ENCODE measurements at places on chromosomes 4 and X.
A peak's percentile ranks its signal among the peaks of the same experiment; 100 is the strongest.

GRCh38 chr4:138562544-138562991, 320.4 kb upstream of the SLC7A11 start:
- DNase-seq: no peak

- DNase-seq: no peak
Observed at GRCh38 chrX:148672517-148672916, 172.1 kb downstream of the AFF2 start.

GRCh38 chr4:234178-234577, 71.1 kb downstream of the ZNF732 start:
- DNase-seq: no peak

DNA sequence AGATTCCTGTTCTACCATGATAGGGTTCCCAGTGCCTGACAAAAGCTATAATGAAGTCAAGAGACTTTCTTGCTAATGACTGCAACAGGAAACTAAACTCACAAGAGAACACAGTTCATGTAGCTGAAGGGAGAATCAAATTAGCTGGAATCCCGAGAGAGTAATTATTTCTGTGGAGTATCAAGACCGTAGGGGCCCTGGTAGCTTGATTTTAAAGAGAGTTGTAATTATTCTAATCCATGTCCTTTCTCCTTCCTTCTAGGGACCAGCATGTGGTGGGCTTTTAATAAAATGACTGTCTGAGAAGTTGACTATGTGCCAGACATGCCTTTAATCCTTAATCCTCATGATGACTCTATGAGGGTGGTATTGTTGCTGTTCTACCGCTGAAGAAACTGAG, 1.7 kb upstream of the TRPC5OS start:
- no peak for DNase-seq

DNA sequence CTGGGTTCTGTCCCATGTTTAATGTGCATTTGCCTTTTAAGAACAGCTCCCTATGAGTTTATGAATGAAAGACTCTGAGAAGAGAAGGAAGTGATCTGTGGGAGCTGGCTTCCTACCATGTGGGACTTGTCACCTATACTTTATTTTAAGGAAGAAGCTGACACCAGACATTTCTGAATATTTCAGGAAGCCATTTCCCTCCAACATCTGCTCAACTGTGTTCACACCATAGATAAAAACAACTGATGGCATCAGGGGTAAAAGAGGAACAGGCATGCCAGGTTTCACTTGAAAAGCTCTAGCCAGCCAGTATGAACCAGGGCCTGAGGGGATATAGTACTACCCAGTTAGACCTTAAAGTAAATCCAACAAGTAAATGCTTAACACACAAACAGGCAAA, 116.0 kb downstream of the COL4A6 start:
- DNase-seq: no peak

- DNase-seq: no peak
Observed at GRCh38 chr4:76546759-76547742, 112.0 kb downstream of the SHROOM3 start.

DNA sequence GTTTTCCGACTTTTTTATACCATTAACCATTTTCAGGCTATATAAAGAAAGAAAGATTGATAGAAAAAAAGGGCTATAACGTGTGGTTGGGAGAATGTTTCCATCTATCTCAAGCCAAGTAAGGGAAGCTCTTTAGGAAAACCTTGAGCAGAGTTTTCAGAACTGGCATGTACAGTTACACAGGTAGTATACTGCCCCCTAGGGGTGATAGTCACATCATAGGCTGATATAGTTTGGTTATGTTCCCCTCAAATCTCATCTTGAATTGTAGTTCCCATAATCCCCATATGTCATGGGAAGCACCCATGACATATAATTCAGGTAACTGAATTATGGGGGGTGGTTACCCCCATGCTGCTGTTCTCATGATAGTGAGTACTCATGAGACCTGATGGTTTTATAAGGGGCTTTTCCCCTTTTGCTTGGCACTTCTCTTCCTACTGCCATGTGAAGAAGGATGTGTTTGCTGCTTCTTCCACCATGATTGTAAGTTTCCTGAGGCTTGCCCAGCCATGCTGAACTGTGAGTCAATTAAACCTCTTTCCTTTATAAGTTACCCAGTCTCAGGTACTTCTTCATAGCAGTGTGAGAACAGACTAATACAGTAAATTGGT, 186.8 kb downstream of the TMA16 start:
- DNase-seq: peak; percentile 37

GRCh38 chr4:114109776-114110175, 130.3 kb upstream of the ARSJ start:
- DNase-seq: no peak

GRCh38 chrX:11663875-11664210, 1.9 kb downstream of the ARHGAP6 start:
- no peak for DNase-seq

DNA sequence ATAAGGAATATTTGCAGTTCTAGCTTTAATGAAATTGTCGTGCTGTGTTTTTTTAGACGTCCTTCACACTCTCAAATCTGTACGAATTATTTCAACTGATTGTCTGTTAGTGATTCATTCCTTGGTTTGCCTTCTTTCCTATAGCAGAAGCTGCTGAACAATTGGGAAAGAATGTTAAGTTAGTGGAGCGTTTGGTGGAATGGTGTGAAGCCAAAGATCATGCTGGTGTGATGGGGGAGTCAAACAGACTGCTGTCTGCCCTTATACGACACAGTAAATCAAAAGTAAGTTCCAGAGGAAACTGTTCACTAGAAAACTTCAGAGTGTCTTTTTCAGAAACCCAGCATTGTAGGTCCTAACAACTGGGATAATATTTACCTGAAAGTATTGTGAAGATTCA, 159.9 kb downstream of the RAP1GDS1 start:
- no peak for DNase-seq

GRCh38 chr4:19293781-19294180, 957.9 kb upstream of the SLIT2 start:
- no peak for DNase-seq

DNA sequence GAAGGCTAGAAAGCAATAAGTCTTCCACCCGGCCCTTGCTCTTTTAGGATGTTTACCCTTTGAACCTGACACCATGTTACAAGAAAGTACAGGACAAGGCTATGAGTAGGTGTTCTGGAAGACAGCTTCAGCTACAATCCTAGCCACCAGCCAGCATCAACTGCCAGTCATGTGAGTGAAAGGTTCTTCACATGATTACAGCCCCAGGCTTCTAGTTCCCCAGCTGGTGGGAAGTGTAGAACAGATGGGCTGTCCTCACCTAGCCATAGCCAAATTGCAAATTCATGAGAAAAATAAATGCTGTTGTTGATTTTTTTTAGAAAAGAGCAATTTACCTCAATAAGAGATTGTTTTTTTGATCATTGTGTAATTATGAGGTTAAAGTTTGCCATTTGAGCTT, 60.8 kb downstream of the GRXCR1 start:
- DNase-seq: no peak

DNA sequence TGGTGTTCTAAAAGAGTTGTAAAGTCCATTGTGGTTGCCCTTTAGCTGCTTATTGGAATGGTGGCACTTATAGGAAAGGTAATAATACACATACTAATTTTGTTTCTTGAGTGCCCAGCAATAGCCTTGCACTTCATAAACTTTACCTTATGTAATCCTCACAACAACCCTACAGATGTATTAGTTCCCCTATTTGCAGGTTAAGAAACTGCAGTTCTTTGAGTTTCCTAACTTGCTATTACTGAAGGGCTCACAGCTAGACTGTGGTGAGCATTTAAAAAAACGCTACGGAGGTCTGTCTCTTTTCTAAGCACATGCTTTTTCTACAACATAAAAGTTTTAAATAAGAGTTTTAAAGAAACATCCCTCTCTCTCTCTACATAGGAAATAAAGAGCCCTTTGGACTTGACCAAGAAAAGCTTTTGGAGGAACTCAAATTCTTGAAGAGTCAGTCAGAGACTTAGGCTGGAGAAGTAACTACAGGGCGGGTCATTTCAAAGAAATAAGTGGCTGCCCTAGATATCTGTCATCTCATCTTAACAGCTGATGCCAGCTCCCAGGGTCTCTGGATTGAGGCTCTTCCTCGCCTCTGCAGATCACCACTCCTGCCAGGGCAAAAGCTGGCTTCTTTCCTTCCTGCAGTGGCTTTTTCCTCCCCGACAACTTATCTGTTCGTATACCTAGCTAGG, 42.0 kb upstream of the FBXW7 start:
- DNase-seq: no peak

- DNase-seq: no peak
Observed at GRCh38 chr4:64893205-64893604, 484.0 kb upstream of the TECRL start.

GRCh38 chrX:40694802-40695201, 40.5 kb downstream of the MED14 start:
- no peak for DNase-seq

GRCh38 chr4:145722561-145722960, 42.6 kb downstream of the C4orf51 start:
- DNase-seq: no peak

- DNase-seq: peak; percentile 34
Observed at GRCh38 chrX:130171446-130172126, at the start of gene RAB33A. Gene RAB33A (plus strand): TSS chrX:130171962. CDS start chrX:130172063, 101 bp downstream.

- DNase-seq: no peak
Observed at GRCh38 chrX:129638917-129639316, 15.8 kb downstream of the APLN start.
